ENCODE measurements at places on chromosomes 1 and 21.

GRCh38 chr1:67355745-67356424 is 48.2 kb downstream of the IL12RB2 start:
- no peak for DNase-seq

DNA sequence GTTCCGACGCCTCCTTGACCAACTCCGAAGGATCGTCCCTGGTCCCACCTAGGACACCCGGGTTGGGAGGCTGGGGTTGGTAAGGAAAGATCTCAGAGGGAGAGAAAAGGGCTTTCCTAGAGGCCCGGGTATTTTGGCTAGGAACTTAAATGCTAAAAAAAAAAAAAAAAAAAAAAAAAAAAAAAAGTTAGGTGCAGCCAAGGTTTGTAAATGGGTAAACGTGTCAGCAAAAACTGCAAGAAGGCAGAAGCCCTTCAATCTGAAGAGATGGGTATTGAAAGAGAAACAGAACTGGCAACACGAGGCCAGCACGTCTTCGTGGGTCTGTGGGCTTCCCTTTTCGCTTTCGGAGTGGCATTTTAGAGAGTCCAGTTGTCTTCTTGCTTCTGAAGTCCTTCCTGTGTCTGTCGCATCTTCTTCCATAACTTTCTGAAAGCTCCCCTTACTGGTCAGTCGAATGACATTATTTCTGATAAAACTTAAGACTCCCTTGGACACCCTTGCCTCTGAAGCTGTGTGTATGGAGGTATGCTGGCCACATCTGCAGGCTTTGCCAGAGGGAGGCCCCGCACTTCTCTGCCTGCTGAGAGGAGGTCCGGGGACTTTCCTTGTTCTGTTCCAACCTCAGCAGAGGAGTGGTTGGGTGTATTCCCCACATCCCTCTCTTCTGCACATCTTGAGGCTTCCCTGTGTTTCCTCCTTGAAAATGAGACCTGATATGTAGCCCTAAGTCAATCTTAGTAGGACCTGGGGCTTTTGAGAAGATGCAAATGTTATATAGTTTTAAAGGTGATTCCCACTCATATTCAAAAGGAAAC is 745 bp downstream of the RCSD1 start:
- no peak for DNase-seq

DNA sequence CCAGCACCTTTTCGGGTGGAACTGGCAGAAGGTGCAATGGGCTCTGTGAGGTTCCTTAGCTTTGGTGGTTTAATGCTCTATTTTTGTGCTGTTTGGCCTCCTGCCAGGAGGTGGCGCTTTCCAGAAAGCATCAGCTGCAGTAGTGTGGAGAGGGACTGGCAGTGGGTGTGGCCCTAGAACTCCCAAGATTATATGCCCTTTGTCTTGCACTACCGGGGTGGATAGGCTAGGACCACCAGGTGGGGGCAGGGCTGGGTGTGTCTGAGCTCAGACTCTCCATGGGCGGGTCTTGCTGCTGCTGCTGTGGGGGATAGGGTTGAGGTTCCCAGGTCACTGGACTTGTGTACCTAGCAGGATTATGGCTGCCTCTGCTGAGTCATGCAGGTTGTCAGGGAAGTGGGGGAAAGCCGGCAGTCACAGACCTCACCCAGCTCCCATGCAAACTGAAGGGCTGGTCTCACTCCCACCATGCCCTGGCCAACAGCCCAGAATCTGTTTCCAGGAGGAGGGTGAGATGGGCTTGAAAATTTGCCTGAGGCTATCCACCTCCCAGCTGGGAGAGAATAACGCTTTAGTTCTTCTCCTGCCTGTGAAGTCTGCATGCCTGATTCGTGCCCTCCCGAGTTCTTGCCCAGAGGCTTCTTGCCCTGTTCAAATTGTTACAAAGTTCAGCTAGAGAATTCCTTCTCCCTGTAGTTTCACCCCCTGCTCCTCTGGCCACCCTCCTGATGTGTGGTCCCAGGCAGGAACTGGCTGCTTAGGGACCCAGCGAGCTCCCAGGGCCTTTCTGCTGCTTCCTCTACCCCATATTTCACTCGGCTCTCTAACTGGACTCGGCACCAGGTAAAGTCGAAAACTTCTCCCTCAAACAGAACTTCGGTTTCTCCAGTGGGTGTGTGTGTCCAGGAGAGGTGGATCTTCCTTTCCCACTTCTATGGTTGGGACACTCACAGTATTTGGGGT is 76.5 kb upstream of the BTG3 start:
- DNase-seq, result no peak

DNA sequence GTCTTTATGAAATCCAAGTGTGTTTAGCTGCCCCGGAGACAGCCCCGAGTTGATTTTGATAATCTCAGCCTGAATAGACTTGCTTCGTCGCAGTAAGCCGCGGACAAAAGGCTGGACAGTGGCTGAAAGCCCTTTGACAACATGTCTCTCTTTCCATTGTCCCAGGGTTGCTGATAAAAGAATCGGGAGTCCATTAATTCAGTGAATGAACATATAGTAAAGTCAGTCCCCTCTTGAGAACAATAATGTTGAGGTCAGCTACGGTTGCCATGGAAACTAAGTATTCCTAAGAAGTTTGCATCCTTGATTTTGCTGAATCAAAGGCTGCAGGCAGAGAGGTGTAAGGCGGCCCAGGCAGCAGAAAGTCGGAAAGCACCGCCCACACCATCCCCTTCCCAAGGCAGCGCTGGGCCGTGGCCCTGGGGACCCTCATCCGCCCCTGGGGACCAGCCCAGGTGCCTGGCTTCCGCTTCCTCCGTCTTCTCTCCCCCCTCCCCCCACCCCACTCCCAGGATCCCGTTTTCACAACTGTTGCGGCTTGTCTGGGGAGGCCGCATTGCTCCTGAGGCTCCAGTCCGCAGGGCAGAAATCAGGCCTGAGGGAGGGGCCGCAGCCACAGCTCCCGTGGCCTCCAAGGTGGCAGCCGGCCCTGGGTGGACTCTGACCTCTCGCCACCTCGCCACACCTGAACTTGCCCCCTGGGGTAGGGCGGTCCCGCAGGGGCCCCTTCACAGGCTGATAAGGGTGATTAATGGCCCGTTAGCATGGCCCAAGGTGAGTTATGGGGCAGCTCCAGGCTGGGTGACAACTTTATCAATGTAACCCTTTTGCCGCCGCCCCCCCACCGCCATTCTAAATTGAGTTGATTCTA is 180.9 kb downstream of the PRDM16 start:
- no peak for DNase-seq

DNA sequence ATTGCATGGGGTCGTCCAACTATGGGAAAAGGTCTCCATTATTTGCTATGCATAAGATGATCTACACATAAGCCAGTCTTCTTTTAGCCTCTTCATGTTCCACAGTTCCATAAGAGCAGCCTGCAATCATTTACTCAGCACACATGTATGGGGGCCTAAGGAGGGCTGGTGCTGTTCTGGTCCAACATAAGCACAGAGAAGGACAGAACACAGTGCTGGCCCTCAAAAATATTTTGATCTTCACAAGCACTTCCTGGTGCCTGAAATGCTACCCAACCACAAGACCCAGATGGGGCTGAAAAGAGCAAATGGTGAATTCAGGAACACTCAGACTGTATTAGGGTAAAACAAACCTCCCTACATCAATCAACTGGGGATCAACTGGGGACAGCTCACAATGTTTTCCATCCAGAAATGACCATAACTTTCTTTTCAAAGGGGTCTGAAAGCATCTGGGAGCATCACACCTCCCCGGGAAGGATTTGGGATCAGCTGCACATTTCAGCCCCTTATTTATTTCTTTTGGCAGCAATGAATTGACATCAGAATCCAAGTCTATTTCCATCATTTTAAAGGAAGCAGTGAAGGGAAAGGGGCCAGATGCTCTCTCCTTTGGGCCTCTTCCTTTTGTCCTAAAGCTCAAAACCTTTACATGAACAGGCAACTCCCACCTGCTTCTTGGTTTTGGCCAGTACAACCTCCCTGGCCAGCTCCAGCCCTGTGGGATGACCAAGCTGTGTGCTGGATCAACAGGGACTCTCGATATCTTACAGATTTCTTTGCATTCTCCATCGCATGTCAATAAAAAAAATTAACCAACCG is 45.7 kb downstream of the KCNN3 start:
- no peak for DNase-seq

DNA sequence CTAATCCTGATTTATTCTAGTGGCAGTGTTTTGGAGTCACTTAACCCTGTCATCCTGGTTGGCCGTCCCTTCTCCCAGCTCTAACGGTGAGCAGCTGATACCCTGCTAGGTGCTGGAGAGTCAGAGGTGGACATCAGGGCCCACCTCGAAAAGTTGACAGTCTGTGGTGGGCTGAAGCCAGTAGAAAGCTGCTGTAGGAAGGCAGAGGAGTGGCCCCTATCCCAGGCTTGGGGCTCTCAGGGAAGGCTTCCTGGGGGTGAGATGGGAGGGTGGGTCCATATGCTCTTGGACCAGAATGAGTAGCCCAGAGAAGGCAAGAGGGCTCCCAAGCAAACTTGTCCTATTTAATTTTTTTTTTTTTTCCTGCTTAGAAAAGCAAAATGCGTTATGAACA is 475 bp upstream of the RPL5 start:
- DNase-seq, result peak; percentile 37

DNA sequence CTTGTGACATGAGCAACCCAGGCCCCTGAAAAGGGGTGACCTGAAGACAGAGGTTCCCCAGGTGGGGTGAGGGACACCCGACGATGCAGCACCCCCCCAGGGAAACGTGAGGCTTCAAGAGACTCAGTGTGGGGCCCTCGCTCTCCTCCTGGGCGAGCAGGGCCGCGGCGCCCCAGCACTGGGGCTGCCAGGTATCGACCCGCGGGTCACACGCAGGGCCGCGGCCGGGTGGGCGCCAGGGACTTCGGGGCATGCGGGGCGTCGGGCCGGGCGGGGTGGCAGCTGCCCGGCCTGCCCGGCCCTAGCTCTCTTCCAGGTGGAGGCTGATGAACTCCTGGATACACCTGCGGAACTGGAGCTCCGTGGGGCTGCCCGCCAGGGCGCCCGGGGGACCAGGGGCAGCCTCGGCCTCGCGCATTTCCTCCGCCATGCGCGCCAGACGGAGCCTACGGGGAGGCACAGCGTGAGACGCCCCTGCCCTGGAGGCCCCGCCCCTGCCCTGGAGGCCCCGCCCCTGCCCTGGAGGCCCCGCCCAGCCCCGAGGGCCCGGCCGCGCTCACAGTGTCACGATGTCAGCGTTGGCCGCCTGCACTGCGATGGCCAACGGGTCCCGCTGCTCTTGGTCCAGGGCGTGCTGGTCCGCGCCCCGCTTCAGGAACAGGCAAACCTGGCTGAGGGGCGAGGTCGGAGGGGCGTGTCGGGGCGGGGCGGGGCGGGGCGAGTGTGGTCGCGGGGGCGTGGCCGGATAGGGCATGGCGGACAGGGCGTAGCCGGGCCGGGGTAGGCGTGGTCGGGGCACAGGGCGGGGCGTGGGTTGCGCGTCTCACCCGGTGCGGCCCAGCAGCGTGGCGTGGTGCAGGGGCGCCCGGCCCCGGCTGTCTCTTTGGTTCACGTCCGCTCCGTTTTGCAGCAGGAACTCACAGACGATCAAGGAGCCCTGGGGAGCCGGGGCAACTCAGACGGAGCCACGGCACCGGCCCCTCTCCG is 13.3 kb downstream of the SCNN1D start:
- DNase-seq, result no peak

GRCh38 chr1:29823561-29823960 is 587.2 kb downstream of the PTPRU start:
- DNase-seq, result no peak

DNA sequence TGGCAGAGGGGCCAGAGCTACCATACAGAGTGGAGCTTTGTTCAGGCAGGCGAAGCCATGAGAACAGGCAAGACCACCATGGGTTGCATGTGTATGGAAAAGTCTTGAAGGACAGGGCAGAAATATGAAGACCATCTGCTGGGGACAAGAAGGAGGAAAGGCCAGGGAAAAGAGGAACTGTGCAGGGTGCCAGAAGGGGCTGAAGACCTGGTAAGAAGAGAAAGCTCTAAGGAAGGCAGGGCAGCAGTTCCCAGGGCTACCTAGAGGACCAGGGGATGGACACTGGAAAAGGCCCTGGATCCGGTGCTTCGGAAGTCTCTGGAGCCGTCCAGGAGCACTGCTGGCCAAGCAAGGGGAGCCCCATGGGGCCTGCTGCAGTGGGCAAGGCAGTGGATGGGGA is 43.4 kb downstream of the PKP1 start:
- DNase-seq, result no peak

DNA sequence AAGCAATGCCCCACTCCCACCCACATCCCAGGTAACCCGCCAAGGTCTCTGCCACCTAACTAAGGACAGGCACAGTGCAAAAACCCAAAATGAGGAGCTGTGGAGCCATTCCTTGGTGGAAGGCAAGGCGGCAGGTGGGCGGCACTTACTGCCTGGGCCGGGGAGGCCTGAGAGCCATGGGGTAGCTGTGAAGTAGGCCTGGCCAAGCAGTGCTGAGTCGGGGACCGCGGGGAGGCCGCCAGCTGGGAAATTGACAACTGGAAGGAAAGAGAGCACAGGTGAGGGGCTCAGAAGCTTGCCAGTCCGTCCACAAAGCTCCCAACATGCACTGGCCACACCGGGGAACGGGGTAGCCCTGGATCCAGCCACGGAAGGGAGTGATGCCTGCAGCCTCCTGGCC is 85.3 kb downstream of the NPHP4 start:
- DNase-seq, result no peak

GRCh38 chr1:180230791-180231505 is 884 bp downstream of the LHX4 start:
- DNase-seq, result no peak

GRCh38 chr1:61171346-61171745 is 89.0 kb downstream of the NFIA start:
- DNase-seq, result no peak

DNA sequence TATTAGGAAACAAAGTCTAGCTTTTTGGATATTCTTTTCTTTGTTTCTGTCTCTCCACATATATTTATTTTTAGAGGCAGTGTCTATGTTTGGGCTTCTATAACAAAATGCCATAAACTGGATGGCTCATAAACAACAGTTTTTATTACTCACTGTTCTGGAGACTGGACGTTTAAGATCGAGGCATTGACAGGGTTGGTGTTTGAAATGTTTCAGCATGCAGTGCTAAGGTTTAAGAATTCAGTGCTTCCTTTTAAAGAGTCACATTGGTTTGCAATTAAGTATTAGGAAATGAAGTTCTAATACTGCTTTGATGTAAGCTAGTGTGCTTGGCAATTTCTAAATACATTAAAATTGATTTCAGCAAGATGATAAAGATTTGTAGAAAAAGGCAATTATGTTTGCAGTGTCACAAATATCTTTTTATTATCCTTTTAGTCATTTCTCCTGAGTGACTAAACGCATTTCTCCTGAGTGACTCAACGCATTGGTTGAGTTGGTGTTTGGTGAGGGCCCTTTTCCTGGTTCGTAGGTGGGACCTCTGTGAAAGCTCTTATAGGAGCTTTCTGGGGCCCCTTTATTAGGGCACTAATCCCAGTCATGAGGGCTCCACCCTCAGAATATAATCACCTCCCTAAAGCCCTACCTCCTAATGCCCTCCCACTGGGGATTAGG is 317.0 kb downstream of the USP25 start:
- no peak for DNase-seq

DNA sequence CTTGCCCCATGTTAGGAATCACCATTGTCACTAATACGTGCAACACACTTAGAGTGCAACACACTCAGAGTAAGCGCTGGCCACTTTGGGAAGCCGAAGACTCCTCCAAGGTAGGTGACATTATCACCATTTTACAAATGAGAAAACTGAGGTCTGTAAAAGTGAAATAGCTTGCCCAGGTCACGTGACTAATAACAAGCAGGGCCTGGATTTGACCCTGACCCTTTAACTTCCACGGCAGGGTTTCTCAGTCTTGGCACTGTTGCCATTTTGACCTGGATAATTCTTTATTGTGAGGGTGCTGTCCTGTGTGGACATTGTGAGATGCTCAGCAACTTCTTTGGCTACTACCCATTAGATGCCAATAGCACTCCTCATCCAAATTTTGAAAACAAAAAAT is 7.8 kb upstream of the GPR88 start:
- no peak for DNase-seq

- DNase-seq, result no peak
Measured at GRCh38 chr1:77018761-77019160, 151.5 kb downstream of the ST6GALNAC5 start.

GRCh38 chr1:70443739-70444138 is 32.7 kb downstream of the CTH start:
- no peak for DNase-seq
